ENCODE measurements at places on chromosomes 4 and X. TPM values are rescaled to one million over a fixed set of nuclear protein-coding genes. Genes with fewer than 3 reads are reported as not detected.
A peak's percentile ranks its signal among the peaks of the same experiment; 100 is the strongest.

GRCh38 chrX:63739885-63740284 is 45.1 kb downstream of the ARHGEF9 start:
- no peak overlapping the region for H3K27ac ChIP-seq
- H3K36me3 ChIP-seq, result no peaks in the 10 kb centered on the region
- H3K27me3 ChIP-seq, result no peaks in the 10 kb centered on the region
- no peak for DNase-seq

DNA sequence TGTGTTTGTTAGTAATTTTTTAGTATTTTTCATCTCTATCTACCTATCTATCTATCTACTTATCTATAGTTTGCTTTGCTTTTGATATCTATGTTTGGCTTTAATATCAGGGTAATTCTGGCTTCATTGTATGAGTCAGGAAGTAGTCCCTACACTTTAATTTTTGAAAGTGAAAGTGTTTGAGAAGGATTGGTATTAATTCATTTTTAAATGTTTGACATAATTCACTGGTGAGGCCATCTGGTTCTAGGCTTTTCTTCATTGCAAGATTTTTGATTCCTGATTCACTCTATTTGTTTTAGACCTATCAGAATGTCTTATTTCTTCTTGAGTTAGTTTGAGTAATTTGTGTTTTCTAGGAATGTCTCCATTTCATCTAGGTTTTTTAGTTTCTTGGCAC is 20.2 kb upstream of the TCP11X2 start:
- H3K4me1 ChIP-seq, result no peaks in the 10 kb centered on the region
- H3K27me3 ChIP-seq, result no peaks in the 10 kb centered on the region
- no peaks in the 10 kb centered on the region for H3K36me3 ChIP-seq

DNA sequence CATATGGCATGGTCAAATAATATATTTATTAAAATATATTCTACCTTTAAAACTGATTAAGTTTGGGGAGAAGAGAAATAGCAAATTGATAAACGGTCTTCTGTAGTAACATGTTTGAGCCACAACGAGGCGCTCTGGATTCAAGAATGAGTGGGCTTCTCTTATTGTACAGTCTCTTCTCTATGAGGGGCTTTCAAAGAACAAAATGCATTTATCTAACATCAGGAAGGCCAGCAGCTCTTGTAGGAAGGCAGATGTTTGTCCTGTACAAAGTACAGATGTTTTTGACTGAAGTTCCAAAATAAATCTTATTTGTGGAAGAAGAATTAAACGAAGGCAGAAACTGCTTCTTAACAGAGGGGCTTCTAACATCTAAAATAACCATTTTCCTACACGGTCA is 153.6 kb downstream of the RASL11B start:
- H3K36me3 ChIP-seq, result no peaks in the 10 kb centered on the region
- peak; percentile 76 for DNase-seq
- no peaks in the 10 kb centered on the region for H3K27me3 ChIP-seq
- no peak overlapping the region for H3K4me3 ChIP-seq
- H3K4me1 ChIP-seq, result peaks cover 25% of the 10 kb centered on the region
- H3K27ac ChIP-seq, result no peak overlapping the region

Gene RADX
- 4.2 TPM for polyA plus RNA-seq

DNA sequence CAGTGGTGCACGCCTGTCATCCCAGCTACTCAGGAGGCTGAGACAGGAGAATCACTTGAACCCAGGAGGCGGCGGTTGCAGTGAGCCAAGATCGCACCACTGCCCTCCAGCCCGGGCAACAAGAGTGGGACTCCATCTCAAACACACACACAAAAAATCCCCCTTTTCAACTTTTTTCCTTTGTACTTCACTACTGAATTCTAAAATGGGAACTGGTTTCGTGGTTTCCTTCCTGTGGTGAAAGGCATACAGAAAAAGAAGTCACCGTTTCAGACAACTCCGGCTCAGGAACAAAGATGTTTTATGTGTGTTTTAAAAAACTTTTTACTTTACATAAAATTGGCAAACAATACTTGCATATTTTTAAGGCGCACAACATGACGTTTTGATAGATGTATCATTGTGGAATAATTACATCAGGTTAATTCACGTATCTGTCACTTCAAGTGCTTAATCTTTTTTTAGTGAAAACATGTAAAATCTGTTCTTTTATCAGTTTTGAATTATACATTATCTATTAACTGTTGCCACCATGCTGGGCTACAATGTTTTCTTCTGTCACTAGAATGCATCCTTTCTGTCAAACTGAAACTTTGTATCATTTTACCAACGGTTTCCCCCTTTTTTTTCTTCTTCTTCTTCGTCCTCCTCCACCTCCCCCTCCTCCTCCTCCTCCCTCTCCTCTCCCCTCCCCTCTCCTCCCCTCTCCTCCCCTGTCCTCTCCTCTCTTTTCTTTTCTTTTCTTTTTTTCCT is 186.0 kb downstream of the CRLF2 start:
- H3K27me3 ChIP-seq, result no peaks in the 10 kb centered on the region
- no peaks in the 10 kb centered on the region for H3K4me1 ChIP-seq
- no peaks in the 10 kb centered on the region for H3K36me3 ChIP-seq
- no peak overlapping the region for H3K27ac ChIP-seq
- DNase-seq, result no peak

GRCh38 chrX:146224442-146224841 is 406.8 kb downstream of the SLITRK2 start:
- H3K4me3 ChIP-seq, result no peak overlapping the region
- no peaks in the 10 kb centered on the region for H3K4me1 ChIP-seq
- H3K36me3 ChIP-seq, result no peaks in the 10 kb centered on the region
- no peak overlapping the region for H3K27ac ChIP-seq
- no peaks in the 10 kb centered on the region for H3K27me3 ChIP-seq

- H3K4me3 ChIP-seq, result no peak overlapping the region
- DNase-seq, result no peak
- H3K27ac ChIP-seq, result no peak overlapping the region
- H3K27me3 ChIP-seq, result no peaks in the 10 kb centered on the region
- H3K4me1 ChIP-seq, result no peaks in the 10 kb centered on the region
These were observed 1607.4 kb downstream of the C4orf33 start for GRCh38 chr4:130703211-130703935.

DNA sequence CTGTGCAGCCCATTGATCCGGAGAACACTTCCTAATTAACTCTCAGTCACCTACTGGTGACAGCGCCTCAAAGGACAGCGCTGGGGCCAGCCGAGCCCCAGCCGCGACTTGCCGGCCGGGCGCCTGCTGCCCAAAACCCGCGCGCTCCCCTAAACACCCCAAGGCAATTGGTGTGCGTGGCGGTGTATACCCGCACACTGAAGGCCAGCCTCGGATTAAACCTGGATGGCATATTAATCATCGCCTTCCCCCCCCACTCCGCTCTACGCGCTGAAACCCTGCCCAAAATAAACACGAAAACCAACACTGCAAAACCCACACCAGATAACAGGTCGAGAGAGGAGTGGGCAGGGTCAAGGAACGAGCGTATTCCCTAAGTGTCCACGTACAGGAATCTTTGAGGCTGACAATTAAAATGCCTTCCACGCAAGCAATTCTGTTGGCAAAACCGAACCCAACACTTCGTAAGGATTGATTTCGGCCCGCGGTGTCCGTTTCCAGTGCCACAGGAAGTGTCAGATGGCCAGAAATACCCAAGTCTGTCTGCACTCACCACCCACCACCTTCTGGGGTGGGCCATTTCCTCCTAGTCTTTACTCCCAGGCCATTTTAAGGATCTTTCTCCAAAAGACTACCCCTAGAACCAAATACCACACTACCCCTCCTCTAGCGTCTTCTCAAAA is 2.7 kb downstream of the BCOR start:
- no peak for DNase-seq
- no peaks in the 10 kb centered on the region for H3K27me3 ChIP-seq
- H3K4me1 ChIP-seq, result peaks cover 2% of the 10 kb centered on the region
- peak overlapping the region; percentile 86 for H3K27ac ChIP-seq
- H3K36me3 ChIP-seq, result no peaks in the 10 kb centered on the region

- H3K36me3 ChIP-seq, result no peaks in the 10 kb centered on the region
- H3K27me3 ChIP-seq, result no peaks in the 10 kb centered on the region
- H3K4me3 ChIP-seq, result no peak within 1 kb of the TSS
- peak; percentile 40 for DNase-seq
These were observed at the start of gene TLR10 for GRCh38 chr4:38782452-38783108. TSS of gene TLR10 (minus strand) at chr4:38782990. CDS start at chr4:38775590, 7,400 bp downstream.

DNA sequence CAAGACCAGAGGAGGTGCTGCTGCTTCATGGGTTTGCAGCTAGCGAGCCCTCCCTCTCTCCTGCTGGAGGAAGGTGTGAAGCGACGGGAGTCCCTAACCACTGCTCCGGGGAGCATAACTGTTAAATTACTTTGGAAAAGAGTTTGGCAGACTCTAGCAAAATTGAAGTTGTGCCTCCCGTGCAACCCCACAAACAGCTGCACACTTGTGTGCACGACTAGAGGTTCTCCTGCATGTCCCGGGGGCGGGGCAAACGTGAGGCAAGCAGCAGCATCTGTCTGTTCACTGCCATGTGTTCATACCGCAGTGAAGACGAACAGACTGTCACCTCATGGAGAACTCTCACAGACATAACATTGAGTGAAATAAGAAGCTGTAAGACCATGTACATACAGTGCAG is 34.5 kb downstream of the TNIP2 start:
- no peaks in the 10 kb centered on the region for H3K36me3 ChIP-seq
- H3K4me1 ChIP-seq, result no peaks in the 10 kb centered on the region
- DNase-seq, result no peak
- no peak overlapping the region for H3K4me3 ChIP-seq
- no peaks in the 10 kb centered on the region for H3K27me3 ChIP-seq

GRCh38 chrX:72346302-72346949 is 40.7 kb upstream of the CITED1 start:
- no peaks in the 10 kb centered on the region for H3K27me3 ChIP-seq
- no peak overlapping the region for H3K4me3 ChIP-seq
- H3K4me1 ChIP-seq, result no peaks in the 10 kb centered on the region
- no peak for DNase-seq
- H3K27ac ChIP-seq, result no peak overlapping the region
- H3K36me3 ChIP-seq, result no peaks in the 10 kb centered on the region

GRCh38 chr4:105709081-105709450 is 482 bp downstream of the GSTCD start:
- H3K4me1 ChIP-seq, result peaks cover 1% of the 10 kb centered on the region
- H3K27me3 ChIP-seq, result no peaks in the 10 kb centered on the region
- no peak for DNase-seq
- H3K4me3 ChIP-seq, result peak overlapping the region; percentile 89
- no peaks in the 10 kb centered on the region for H3K36me3 ChIP-seq
- H3K27ac ChIP-seq, result peak overlapping the region; percentile 65

DNA sequence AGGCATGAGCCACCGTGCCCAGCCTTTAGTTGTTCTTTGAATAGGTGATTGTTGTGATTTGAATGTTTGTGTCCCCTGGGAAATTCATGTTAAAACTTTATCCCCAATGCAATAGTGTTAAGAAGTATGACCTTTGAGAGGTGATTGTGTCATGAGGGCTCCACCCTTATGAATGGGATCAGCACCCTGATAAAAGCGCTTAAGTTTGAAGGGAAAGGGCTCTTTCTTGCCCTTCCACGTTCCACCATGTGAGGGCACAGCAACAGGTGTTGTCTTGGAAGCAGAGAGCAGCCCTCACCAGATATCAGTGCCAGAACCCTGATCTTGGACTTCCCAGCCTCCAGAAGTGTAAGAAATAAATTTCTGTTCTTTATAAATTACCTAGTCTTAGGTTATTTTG is 33.7 kb upstream of the RP2 start:
- no peaks in the 10 kb centered on the region for H3K27me3 ChIP-seq
- no peak overlapping the region for H3K4me3 ChIP-seq
- no peaks in the 10 kb centered on the region for H3K36me3 ChIP-seq
- DNase-seq, result no peak

DNA sequence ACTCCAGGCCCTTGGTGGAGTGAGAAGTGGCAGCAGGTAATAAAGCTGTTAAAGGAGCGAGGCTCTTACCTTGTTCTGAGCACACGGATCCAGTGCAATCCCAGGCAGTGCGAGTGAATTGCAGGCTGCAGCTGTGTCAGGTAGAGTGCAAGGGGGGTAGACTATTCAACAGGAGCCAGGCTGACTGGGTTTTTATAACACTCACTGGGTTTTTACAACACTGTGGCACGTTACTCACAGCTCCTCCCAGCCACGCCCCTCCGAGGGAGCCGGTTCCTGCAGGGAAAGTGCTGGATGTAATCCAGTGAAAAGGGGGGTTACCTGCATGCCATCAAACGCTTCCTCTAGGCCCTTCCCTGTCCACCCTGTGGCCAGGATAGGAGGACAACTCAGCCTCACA is 358 bp downstream of the FGFBP1 start:
- no peaks in the 10 kb centered on the region for H3K27me3 ChIP-seq
- H3K36me3 ChIP-seq, result no peaks in the 10 kb centered on the region
- no peak overlapping the region for H3K27ac ChIP-seq
- DNase-seq, result no peak

GRCh38 chrX:147522981-147523380 is 388.7 kb upstream of the FMR1 start:
- H3K27ac ChIP-seq, result no peak overlapping the region
- H3K36me3 ChIP-seq, result no peaks in the 10 kb centered on the region
- no peaks in the 10 kb centered on the region for H3K27me3 ChIP-seq
- no peak overlapping the region for H3K4me3 ChIP-seq
- no peaks in the 10 kb centered on the region for H3K4me1 ChIP-seq
- no peak for DNase-seq

Gene OTC
- polyA plus RNA-seq, result 2.2 TPM

GRCh38 chr4:2733001-2733843 is 22.9 kb downstream of the TNIP2 start:
- H3K27me3 ChIP-seq, result no peaks in the 10 kb centered on the region
- no peaks in the 10 kb centered on the region for H3K36me3 ChIP-seq
- no peak overlapping the region for H3K4me3 ChIP-seq
- no peaks in the 10 kb centered on the region for H3K4me1 ChIP-seq
- peak; percentile 18 for DNase-seq

DNA sequence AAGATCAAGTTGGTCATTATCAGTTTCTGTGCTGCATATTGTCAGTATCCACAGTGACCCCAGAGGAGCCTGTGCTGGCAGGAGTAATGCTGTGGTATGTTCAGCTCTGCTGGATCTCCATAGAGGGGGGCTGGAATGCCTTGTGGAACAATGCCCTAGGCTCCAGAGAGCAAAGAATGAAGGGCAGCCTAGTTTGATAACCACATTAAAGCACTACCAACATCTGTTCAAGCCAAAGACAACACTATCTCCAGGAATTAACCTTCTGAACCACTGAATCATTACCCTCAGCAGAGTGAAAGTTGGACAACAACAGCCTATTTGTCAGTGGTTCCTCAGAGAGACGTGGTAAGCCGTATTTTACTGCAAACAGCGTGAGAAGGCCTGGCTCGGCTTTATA is 192.3 kb upstream of the CXorf66 start:
- H3K4me1 ChIP-seq, result no peaks in the 10 kb centered on the region
- H3K27ac ChIP-seq, result no peak overlapping the region
- no peak for DNase-seq
- no peaks in the 10 kb centered on the region for H3K36me3 ChIP-seq

Gene GLA
- polyA plus RNA-seq, result 29.9 TPM

GRCh38 chrX:103477496-103477895 is 41.8 kb downstream of the RAB40A start:
- no peaks in the 10 kb centered on the region for H3K36me3 ChIP-seq
- H3K4me3 ChIP-seq, result no peak overlapping the region
- no peak overlapping the region for H3K27ac ChIP-seq

Gene MAGEA8
- polyA plus RNA-seq, result not detected

Gene CLDN34
- not detected for polyA plus RNA-seq

DNA sequence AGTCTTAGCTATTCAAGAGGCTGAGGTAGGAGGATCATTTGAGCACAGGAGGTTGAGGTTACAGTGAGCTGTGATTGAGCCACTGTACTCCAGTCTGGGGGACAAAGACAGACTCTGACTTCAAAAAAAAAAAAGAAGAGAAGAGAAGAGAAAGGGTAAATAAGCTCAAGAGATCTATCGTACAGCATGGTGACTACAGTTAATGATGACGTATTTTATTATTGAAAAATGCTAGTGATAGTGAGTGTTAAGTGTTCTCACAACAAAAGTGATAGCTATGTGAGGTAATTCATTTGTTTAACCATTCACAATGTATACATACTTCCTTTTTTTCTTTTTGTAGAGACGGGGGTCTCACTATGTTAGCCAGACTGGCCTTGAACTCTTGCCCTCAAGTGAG is 121.5 kb upstream of the RPL34 start:
- H3K4me3 ChIP-seq, result no peak overlapping the region
- DNase-seq, result no peak
- no peaks in the 10 kb centered on the region for H3K4me1 ChIP-seq
- no peak overlapping the region for H3K27ac ChIP-seq

Data from ovary (tissue), 10 donors.